ENCODE measurements at places on chromosomes 5 and 9. TPM values are rescaled to one million over a fixed set of nuclear protein-coding genes. Genes with fewer than 3 reads are reported as not detected.

DNA sequence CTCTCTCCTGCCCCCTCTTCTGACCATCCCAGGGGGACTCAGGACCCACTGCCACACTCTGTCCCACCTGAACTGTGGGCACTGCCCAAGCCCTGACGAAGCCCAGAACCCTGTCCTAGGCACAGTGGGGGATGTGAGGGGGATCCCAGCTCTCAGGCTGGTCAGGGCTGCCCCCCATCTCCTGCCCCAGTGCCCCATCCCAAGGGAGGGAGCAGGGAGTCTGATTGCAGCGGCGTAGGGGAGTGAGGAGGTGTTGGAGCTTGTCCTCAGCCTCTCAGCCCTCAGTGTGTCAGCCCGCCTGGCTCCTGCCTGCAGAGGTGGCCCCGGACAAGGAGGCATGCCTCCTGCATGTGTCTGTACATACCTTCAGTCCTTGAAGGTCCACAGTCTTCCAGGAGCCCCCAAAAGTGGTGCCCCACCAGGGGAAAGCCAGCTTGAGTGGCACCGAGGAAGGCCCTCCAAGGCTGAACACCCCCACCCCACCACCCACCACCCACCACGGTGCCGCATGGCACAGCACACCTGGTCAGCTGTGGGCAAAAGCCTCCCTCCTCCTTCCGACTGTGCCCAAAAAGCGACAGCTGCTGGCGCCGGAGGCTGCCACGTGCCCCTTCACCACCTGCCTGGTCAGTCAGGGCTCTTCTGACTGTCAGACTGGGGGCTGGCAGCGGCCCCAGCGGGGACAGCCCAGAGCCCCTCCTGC is 930 bp downstream of the SARDH start:
- DNase-seq = no peak

DNA sequence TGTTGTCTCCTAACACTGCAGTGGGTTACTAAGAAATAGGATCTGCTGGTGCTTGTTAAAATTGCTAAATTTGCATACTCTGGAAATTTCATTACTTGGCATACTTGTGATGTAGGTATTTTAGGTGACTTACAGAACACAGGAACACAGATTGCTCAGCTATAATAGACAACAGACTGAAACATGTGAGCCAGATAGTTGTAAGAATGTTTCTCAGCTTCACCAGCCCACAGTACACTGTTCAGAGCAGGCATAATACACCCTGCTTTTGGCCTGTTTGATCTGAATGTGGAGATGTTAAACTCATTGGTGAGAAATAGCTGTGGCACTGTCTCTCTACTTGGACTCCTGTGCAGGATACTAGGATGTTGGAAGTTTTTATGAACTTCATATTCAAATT is 275.7 kb downstream of the CSNK1G3 start:
- DNase-seq = no peak

DNA sequence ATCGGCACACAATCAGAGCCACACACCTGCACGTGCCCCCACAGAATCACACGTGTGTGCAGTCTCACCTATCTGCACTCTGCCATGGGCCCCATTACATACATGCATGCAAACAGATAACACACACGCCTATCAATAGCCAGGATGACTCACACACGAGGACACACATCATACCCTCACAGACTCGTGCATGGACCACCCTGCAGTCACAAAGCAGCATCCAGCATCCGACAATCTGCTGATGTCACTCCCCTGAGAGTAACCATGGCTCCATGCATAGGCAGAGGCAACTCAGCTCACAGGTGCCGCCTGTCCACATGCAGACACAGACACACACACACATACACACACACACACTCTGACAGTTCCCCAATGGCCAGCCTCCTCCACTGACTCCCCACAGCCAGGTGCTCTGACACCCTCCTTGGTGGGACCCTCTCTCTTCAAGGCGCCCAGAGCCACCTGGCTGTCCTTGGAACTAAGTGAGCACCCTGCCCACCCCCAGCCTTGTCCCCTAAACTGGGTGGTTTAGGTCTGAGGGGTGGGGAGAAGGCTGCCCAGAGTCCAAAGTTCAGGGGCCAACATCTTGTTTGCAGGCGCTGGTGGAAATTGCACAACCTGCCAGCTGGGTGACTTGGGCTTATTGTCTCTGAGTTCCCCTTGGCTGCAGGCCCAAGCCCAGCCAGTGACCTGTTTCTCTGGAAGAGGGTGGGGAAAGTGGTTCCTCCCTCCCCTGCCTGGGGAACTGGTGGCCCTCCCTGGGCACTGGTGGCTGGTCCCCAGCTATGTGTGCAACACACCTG is 34.6 kb upstream of the NEK6 start:
- DNase-seq = peak; percentile 25

DNA sequence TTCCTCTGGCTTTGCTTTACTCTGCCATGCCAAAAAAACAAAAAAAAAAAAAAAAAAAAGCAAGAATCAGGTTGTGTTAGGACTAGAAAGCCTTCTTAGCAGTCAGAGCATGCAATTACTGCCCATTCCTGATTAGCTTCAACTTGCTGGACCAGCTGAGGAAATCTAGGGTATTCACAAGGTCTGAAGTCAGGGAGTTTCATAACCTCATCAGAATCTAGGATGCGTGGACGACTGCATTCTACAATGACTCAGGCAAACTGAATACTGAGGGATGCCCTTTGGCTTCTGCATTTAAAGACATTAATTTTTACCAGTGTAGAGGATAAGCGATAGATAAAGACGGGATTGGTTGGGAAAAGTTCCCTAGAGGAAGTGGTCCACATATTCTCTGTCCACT is 39.2 kb upstream of the SHOC1 start:
- DNase-seq = no peak

- DNase-seq = no peak
Observed at GRCh38 chr9:618478-618877, 223.0 kb upstream of the DMRT1 start.

Gene MPDZ
- 45.1 TPM for total RNA-seq

DNA sequence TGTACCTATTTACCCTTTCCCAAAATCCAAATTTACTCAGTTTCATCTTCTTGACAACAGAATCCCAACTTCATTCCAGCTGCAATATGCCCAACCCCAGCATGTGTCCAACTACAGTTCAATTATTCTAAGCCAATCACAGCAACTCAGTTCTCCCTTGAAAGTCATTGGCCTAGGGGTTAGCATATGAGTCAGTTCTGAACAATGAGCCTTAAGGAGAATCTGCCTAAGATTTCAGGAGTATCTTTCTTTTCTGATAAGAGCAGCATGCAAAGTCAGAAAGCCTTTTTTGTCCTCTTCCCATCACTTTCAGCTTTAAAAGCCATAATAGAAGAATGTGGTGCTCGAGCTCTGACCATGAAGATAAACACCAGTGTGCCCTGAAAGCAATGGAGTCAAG is 44.4 kb upstream of the RASGRF2 start:
- no peak for DNase-seq

DNA sequence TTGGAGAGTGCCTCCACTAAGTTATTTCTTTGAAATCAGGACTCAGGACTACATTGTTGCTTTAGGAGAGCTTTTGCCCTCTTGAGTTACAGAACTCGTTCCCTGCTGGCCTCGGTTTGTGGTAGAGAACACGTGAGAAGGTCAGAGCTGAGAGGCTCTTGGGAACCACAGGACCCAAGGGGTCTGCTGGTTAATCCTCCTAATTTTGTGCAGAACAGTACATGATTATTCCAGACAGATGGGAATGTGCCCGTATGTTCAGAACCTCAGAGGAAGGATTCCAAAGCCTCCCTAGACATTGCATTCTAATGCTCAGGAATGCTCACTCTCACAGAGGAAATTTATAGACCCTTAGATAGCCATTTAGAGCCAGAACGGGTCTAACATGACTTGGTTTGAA is 25.2 kb upstream of the BASP1 start:
- no peak for DNase-seq

- DNase-seq = no peak
Observed at GRCh38 chr5:54862036-54862435, 123.4 kb downstream of the ESM1 start.

GRCh38 chr9:125142560-125143376 is 560 bp downstream of the SCAI start:
- DNase-seq = peak; percentile 63

Gene SPEF2
- 5.3 TPM for total RNA-seq

- DNase-seq = peak; percentile 86
Observed at GRCh38 chr5:179187229-179187678, 127.1 kb downstream of the ZNF354C start.

GRCh38 chr9:27539479-27540441 is 10.1 kb upstream of the MOB3B start:
- no peak for DNase-seq

Gene CCNJL
- 13.8 TPM for total RNA-seq

Gene EQTN
- total RNA-seq = not detected

DNA sequence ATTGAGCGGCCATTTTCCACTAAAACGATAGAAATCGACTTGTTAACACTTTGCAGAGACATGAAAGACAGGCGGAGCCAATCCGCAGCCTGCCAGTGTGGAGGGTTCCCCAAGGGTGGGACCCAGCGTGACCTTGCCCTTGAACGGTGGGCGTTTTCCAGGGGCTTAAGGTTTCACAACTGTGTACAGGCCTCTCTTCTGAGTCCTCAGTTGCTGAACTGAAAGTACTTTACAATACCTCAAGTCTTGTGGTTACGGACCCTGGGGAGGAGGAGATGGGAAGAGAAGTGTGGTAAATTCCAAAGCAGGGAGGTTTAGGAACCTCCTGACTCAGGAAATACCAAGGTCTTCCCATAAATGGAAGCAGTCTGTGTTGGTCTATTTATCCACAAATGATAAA is 68.2 kb upstream of the CKMT2 start:
- DNase-seq = no peak

DNA sequence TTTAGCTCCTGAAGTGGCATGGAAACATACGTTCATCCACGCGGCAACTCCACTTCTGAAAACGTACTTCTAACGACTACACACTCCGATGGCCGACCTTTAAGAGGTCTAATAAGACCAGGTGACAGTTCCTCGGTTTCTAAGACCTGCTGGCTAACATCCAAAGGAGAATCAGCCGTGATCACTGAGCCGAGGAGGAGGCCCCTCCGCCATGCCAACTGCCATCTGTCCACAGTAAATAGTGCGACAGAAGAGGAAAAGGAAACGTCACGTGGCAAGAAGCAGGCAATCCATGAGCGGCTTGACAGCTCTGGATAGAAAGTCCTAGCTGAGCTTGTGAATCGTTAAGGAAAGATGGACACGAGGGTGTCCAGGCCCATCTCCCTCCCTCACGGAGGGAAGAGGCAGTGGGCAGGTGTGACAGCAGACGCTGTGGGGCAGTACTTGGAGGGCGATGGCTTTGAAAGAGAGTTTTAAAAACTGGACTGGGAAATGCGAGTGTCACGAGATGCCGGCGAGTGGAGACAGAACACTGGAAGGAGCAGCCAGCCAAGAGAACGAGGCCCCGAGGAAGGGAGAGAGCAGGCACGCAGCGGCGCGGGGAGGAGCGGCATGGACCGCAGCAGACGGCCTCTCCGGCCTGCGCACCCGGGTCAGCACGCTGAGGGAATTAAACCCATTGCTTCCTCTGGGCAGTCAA is 66.7 kb upstream of the TBC1D9B start:
- no peak for DNase-seq

GRCh38 chr9:71403106-71403505 is 281.7 kb upstream of the TRPM3 start:
- DNase-seq = no peak

Gene MCTP1
- 2.8 TPM for total RNA-seq

DNA sequence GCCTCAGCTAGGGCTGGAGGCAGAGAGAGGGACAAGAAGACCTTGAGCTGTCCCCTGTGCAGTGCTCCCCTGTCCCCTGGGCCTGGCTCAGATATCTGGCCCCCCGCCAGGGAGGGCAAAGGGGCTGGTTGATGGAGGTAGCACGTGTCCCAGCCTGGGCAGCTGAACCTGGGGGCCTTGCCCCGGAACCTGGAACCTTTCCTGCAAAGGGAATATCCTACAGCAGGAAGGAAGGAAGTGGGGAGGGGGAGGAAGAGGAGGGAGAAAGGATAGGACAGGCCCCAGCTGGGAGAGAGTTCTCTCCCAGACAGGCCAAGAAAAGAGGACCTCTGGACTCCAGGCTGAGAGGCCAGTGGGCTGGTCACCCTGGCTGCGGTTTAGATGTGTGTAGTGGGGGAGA is 27.6 kb upstream of the PSD2 start:
- no peak for DNase-seq

DNA sequence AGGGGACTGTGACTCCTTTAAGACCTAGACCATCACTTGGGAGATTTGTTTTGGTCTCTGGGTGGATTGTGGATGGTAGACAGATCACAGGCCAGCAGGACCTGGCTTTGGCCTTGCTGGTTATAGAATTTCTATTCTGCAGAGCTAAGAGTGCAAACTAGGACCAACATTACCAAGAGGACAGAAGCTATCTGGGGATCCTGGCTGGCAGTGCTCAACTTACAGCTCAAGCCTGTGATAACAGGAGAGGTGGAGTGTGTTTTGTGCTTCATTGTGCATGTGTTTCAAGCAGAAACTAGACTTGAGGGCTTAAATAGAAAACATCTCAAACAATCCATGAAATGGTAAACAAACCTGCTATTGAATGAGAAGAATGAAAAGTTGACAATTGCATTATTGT is 106.7 kb downstream of the ZNF462 start:
- no peak for DNase-seq

DNA sequence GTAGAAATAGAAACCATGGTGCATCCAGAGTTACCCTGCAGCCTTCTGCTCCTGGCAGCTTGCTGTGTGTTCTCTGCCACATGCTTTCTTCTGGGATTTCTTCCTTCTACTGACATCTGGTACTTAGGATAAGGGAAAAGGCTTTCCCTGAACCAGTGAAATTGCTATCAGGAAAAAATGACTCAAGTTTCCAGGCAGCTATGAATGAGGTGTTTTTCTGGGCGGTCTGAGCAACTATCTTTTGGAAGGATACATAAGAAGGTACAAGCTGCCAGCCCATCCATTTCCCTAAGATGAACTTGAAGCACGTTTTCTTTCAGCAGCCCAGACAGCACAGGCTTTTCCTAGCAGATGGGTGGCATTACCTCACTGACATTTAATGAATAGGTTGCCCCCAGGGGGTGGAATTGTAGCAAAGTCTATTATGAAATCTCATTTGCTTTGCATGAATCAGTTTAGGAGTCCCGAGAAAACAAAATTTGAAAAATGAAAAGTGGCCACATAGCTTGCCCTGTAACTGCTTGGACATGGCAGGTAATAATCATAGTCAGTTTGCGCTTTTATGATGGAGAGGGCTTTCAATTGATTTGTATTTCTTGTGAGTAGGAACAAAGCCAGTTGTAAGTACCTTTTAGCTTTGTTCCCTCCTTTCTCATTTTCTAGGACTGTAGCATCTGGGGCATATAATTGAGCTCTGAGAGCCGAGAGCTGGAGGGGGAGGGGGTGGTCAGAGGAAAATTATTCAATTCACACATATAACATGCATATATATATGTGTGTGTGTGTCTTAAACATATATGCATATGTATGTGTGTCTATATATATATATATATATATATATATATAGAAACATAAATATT is 108.5 kb downstream of the C9orf152 start:
- DNase-seq = no peak

Gene COL15A1
- total RNA-seq = 0.27 TPM

Gene PARP8
- total RNA-seq = 23.2 TPM

DNA sequence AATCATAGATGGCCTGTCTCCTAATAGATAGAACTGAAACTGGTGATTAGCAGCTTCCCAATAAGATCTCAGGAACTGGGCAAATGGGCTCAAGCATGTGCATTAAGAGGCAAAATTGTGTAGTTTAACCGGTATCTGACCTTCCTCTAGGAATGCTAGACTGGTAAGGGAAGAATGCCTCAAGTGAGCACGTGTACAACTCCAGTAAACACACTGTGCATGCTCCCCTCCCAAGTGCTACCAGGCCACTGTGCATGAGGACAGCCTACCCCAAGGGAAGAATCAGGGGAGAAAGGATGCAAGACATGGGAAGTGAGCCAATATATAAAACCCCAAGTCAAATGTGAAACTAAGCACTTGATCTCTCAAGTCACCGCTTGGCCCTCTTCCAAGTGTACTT is 1157.4 kb upstream of the CDH18 start:
- DNase-seq = no peak
